ENCODE measurements at places on chromosomes 4 and X. TPM values are rescaled to one million over a fixed set of nuclear protein-coding genes. Genes with fewer than 3 reads are reported as not detected.

GRCh38 chrX:155065035-155065734, 5.8 kb downstream of the CMC4 start:
- no peak for DNase-seq
- H3K36me3 ChIP-seq: no peaks in the 10 kb centered on the region
- no peaks in the 10 kb centered on the region for H3K27me3 ChIP-seq
- no peaks in the 10 kb centered on the region for H3K4me1 ChIP-seq
- H3K4me3 ChIP-seq: no peak overlapping the region

- H3K4me3 ChIP-seq: no peak overlapping the region
- H3K27me3 ChIP-seq: no peaks in the 10 kb centered on the region
Measured at GRCh38 chr4:16642897-16643296, 255.5 kb downstream of the LDB2 start.

DNA sequence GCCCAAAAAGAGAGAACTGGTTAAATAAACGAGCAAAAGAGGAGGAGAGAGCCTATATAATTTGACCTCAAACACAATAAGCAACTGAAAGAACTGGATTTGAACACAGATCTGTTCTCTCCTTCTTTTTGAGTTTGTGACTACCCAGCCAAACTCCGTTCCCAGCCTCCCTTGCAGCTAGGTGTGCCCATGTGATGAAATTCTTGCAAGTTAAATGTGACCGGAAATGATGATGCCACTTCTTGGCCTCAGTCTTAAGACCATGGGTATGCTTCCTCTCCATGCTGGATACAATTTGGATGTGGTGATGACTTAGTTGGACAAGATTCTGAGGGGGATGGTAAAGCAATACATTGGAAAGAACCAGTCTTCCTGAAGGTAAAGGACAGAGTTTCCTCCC, 204.1 kb downstream of the PTTG2 start:
- no peak overlapping the region for H3K27ac ChIP-seq
- no peak overlapping the region for H3K4me3 ChIP-seq
- no peaks in the 10 kb centered on the region for H3K36me3 ChIP-seq
- H3K4me1 ChIP-seq: peaks cover 5% of the 10 kb centered on the region

DNA sequence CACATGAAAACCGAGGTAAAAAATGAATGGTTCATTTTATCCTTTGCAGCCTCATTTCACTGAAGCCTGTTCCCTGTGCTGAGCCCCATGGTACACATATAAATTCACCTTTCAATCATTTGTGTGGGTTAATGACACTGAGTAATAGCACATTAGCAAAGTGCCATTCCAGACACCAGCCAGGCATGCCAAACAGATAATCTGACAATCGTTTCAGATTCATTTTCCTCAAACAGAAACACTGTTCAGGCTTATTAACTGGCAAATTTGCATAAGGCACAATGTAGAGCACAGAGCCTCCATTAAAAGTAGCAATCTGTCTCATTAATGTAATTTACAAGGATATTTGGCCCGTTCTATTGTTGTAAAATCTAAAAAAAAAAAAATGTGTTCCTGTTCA, 76.2 kb downstream of the UNC5C start:
- H3K4me3 ChIP-seq: no peak overlapping the region
- H3K4me1 ChIP-seq: no peaks in the 10 kb centered on the region
- H3K27me3 ChIP-seq: no peaks in the 10 kb centered on the region
- no peak for DNase-seq
- H3K36me3 ChIP-seq: no peaks in the 10 kb centered on the region
- H3K27ac ChIP-seq: no peak overlapping the region

DNA sequence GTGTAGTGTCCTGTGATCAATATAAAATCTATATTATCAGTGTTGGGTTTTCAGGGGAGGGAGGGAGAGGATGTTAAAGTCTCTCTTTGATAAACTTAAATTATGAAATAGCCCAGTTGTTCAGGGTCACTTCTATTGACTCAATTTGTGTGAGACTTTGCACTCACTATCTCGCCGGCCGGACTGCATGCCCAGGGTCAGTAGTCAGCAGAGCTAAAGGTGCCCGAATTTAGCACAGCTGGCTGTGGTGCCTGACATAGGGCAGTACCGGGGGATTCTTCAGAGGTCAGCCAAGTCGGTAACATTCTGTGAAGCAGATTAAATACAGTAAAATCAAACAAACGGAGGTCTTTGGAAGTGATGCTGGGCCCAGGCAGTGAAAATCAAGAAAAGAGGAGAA, 19.2 kb downstream of the GABRQ start:
- H3K36me3 ChIP-seq: no peaks in the 10 kb centered on the region
- H3K4me3 ChIP-seq: no peak overlapping the region
- H3K27me3 ChIP-seq: no peaks in the 10 kb centered on the region

DNA sequence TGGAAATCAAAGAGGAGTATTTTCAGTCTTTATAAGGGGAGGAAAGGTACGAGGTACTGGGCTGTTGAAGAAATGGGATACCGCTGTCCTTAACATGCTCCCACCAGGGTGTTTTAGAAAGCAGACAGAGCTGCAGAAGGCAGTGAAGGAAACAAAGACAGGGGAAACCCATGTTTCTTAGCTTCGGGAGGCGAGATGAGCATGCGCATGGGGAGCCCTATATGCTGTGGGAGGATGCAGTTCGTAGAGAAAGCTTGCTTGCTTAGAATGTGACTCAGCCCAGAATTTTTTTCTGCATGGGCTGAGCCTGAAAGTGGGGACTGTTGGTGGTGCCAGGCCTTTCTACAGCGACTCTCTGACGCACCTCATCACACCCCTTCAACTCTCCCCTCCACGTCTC, 28.8 kb upstream of the SCOC start:
- H3K27me3 ChIP-seq: no peaks in the 10 kb centered on the region
- no peak for DNase-seq
- no peaks in the 10 kb centered on the region for H3K4me1 ChIP-seq
- H3K36me3 ChIP-seq: no peaks in the 10 kb centered on the region
- H3K27ac ChIP-seq: no peak overlapping the region
- H3K4me3 ChIP-seq: no peak overlapping the region

- H3K4me3 ChIP-seq: no peak overlapping the region
- DNase-seq: no peak
- no peaks in the 10 kb centered on the region for H3K4me1 ChIP-seq
- no peaks in the 10 kb centered on the region for H3K36me3 ChIP-seq
Measured at GRCh38 chrX:112669824-112670223, 9.9 kb downstream of the LHFPL1 start.

The PRDM8 gene
- total RNA-seq: 58.0 TPM

The TMSB15B gene
- 10.4 TPM for total RNA-seq

The IL2RG gene
- total RNA-seq: 0.73 TPM

The RAP2C gene
- total RNA-seq: 19.0 TPM

The XPNPEP2 gene
- 0.14 TPM for total RNA-seq

The CFI gene
- total RNA-seq: 4.9 TPM

The NAT8L gene
- total RNA-seq: 0.41 TPM

The ADH1A gene
- total RNA-seq: 0.40 TPM

Measured in prostate gland (tissue), 2 donors.